GM12878 (cell line): ENCODE measurements at places on chromosomes 2 and 18.

- no peak for DNase-seq
These were observed 2.3 kb upstream of the SPRED2 start for GRCh38 chr2:65434592-65435241.

- DNase-seq = no peak
These were observed 49.9 kb downstream of the TCF7L1 start for GRCh38 chr2:85183076-85183475.

DNA sequence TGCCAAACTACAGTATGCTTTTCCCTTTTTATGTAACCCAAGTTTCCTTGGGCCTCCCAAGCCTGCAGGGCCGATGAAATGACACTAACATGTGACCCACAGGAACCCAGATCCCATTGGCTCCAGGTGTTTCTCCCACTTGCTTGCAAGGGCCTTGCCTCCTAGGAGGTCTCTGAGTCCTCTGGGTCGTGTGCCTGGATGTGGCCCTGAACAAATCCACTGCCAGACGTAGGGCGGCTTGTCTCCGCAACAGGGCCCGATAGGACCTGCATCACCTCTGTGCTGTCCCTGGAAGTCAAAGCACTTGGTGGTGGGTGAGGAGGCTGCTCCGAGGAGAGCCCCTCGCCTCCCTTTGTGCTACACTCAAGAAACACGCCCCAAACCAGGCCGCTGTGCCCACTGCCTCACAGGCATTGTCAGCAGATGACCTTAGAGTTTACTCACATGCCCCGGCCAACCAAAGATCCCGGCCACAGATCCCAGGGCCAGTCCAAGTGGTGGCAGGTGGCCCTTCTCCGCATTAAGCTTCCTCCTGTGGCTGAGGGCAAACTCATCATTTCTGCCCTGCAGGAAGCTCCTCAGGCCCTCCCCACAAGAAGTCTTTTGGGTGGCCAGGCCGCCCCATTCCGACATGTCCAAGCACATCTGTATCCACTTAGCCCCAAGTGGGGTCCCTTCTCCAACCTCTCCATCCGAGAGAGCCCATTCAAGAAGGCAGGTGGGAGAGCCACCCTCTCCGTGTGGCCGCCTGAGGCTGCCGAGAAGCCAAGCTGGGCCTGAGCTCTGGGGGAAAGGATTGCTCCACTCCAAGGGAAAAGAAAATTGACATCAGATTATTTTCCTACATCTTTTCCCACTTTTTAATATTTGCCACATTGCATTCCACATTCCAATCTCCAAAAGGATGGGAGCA is 76.7 kb downstream of the GFPT1 start:
- DNase-seq = no peak

DNA sequence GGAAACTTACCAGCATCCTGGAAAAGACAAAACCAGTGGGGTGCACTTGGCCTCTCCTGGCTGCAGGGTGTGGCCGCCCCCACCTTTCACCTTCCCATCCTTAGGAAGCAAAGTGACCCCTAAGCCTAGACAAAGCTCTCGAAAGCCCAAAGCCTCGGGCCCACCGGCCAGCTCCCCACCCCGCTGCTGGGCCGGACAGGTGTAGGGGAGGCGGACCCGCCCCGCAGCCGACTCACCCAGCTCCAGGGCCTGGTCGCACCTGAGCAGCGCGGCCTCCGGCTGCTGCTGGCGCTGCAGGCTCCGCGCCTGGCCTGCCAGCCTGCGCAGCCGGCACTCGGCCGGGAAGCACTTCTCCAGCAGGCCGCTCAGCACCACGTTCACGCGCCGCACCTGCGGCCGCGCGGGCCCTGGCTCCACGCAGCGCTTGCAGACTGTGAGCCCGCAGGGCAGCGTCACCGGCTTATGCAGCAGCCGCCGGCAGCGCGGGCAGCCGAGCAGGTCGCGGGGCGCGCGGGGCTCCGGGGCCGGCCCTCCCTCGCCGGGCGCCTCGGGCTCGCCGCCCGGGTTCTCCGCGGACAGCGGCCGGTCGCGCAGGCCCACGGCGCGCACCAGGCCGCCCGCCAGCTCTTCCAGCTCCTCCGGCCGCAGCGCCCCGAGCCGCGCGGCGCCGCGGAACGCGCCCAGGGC is 979 bp downstream of the LONRF2 start:
- no peak for DNase-seq
